Cerebellar nuclear complex (tissue), 1 donor: ENCODE measurements at places on chromosomes 2 and 18.

DNA sequence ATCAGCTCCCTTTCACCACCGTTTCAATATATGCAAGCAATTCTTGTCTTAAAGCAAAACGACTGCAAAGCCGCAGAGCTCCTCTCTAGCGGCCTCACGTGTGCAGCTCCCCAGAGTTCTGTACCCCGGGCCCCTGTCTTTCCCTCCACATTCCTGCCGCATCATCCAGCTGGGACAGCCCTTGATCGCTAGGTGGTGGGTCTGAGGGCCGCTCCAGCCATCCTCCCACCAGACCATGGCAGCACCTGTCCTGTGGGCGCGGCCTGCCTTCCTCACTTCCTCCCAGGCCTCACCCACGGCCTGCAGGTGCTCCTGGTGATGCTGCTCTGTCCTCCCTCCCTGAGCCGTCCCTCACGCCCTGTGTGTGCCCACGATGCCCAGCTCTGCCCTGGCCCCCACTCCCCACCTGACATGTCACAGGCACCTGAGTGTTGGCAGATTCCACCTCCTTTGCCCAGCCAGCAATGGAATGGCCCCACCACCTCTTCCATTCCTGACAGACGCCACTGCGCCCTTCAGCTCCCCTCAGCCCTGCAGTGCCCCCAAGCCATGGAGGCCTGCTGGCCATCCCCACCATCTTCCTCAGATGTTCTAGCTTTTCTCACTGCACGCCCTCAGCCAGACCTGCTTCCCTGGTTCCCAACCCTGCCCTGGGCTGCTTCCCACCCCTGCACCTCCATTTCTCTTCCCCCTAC lies 15.3 kb upstream of the ALLC start:
- DNase-seq, result no peak

GRCh38 chr2:233118648-233119000 lies 58.5 kb downstream of the INPP5D start:
- DNase-seq, result no peak

DNA sequence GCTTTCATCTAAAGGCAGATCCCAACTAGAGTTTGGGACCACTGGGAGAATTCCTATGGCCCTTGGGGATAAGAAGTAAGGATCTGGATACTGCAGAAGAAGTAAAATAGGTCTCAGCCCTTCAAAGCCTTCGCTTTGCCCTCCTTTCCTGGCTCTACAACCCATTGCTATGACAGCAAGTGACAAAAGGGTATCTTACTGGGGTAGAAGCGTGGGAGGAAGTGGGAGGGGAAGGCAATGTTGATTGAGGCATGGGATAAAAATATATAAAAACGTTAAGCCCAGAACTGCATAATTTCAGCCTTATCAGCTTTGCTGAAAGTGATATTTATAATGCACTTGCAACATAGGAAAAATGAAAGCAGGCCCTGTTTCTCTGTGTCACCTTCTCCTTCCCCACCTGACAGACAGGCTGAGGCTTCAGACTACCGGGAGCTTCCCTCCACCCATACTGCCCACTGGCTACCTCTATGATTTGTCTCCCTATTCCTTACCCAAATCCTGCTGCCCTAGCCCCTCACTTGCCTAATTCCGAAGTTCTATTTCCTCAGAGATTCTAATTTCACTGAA lies 14.9 kb upstream of the SOS1 start:
- DNase-seq, result no peak

DNA sequence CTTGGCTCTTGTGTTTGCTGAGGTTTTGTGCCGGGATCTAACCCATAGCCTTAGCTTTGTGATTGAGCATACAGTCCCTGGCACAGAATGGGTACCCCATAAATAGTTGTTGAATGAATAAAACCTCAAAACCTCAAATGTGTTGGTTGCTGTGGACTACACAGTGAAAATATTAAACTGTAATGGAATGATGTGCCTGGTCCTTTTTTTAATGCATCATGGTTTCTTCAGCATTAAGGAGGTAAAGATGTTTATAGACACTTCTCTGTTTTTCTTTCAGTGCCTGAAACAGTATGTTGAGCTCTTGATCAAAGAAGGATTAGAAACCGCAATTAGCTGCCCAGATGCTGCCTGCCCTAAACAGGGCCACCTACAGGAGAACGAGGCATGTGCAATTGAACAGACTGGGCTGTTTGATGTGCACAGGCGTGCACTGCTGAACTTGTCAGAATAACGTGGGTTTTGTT lies 97.0 kb downstream of the RNF144A start:
- no peak for DNase-seq

DNA sequence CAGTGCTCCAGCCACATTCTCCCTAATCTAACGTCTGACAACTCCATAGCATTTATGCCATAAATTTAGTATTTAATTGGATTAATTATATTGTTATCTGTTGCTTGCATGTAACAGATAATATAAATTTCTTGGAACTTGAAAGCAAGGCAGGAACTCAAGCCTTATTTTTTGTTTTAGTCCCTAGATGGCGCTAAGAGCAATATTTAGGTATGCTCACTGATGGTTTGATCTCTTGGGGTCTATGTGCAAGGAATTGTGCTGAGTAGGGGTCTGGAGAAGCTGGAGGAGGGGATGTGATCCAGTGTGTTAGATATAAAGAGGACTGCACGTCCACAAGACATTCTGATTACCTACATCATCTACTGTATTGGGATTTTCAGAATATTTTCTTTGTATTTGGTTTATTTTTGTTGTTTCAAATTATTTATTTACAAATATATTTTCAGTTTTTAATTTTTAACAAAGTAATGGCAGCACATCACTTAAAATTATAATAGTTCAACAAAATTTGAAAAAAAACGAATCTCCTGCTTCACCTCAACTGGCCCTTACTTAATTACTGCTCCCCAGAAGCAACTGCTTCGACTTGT lies 32.8 kb downstream of the KATNAL2 start:
- no peak for DNase-seq

- no peak for DNase-seq
Observed at GRCh38 chr2:119575439-119575838, 31.2 kb downstream of the CFAP221 start.

DNA sequence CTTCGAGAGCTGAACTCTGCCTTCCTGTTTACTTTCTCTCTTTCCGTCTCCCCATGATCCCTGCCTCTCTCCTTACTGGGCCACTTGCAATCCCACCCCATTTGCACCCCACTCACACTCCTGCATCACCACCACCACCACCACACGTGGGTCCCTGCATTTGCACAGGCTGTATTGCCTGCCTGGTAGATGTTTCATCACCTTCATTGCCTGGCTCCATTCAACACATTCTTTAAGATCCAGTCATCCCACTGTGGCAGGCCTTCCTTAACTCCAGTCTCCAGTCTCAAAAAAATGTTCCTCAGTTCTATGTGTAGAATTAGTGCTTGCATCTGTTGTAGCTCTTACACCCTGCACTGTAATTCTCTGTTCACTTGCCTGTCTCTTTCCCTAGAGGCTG lies 13.9 kb downstream of the NOSTRIN start:
- DNase-seq, result no peak

DNA sequence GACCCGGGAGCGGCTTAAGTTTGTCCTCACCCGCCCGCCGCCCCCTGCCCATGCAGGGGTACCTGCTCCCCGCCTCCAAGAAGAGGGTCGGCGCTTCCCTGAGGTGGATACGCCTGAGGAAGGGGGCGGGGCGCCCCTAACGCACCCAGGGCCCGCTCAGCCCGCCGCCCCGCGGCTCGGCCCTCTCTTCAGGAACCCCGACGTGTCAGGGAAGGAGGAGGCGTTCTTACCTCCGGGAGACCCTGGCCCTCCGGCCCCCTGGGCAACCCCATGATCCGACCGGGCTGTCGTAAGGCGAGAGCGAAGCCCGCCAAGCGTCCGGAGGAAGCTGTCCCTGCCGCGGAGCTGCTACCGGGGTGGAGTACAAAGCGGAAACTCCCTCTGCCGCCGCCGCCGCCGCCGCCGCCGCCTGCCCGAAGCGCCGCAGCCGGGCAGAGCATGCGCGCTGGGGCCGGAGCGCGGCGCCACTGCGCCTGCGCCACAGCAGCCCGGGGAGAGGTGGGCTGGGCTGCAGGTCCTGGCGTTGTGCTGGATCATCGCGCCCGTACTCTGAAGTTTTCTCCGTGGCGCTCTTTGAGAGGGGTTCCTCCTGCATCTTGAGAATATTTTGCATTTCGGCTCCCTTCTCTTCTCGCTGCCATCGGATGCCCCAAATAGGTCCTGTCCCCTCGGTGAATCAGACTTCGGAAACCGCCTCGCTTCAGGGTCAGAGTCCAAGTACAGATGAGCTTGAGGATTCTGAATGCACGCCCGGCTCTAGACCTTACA lies at the start of gene CCDC93:
Gene CCDC93 (minus strand): TSS at position 347 of the 768 bp plus-strand sequence. CDS start 75 bp downstream, at position 272.
- DNase-seq, result peak; percentile 17

GRCh38 chr2:177324797-177325196 lies 60.3 kb upstream of the NFE2L2 start:
- no peak for DNase-seq

GRCh38 chr18:27595113-27595838 lies 410.2 kb upstream of the CHST9 start:
- no peak for DNase-seq

- DNase-seq, result no peak
Observed at GRCh38 chr2:241547781-241548450, 10.6 kb upstream of the BOK start.

- no peak for DNase-seq
Observed at GRCh38 chr18:31931163-31931885, 11.6 kb downstream of the TRAPPC8 start.

DNA sequence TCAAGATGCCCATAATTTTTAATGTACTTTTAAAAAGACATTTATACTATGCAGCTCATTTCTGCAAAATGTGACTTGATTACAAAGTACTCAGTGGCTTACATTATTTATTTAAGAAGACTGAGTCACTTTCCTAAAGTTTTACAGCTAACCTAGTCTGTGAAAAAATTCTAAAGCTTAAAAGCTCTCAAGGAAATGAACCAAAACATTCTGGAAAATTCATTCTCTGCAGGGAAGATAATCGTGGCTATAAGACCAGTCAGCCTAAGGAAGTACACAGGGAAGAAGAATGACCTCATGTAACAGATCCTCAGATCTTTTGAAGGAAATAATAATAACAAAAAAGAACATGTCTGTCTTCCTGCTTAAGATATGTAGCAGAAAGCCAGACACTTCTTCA lies 232.1 kb upstream of the STK17B start:
- no peak for DNase-seq

GRCh38 chr2:172643142-172643541 lies 87.3 kb downstream of the PDK1 start:
- no peak for DNase-seq

DNA sequence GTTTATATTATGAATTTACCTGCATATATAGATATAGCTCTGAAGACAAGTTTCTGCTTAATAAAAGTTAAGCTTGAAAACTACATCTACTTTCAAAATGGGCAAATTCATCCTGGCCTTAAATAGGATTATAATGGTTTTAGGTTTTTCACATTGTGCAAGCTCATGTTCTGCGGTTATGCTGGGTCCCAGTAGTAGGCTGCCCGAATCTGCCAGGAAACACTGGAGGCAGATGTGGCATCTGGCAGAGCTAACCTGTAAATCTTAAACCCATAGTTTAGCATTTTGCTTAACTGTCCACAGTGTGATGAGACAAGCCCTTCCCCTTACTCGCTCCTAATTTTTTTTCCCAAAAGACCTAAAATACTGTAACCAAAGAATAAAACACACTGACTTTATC lies 234.2 kb downstream of the TCF4 start:
- no peak for DNase-seq

GRCh38 chr2:45533771-45534170 lies 77.3 kb downstream of the SRBD1 start:
- DNase-seq, result no peak

DNA sequence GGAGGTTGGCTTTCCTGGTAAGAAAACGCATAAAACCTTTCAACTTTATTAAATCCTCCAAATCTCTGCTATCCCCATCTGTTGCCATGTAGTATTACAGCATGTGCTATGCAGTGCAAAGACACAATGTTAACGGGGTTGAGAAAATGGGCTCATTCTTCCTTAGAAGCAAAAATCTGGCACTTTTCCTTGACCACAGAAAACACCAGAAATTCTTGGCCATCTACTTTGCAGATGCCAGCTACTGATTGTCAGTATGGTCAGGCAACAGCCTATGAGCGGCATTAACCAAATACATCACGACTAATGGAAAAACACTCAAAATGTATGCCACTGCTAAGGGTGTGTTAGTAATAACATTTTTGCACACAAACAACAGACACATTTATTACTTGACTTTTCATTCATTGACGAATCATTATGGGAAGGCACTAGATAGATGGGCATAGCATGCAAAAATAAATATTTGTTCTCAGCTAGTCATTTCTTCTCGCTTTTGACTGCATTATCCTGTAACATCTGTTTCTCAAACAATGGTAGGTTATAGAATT lies 65.2 kb upstream of the CRIM1 start:
- no peak for DNase-seq

DNA sequence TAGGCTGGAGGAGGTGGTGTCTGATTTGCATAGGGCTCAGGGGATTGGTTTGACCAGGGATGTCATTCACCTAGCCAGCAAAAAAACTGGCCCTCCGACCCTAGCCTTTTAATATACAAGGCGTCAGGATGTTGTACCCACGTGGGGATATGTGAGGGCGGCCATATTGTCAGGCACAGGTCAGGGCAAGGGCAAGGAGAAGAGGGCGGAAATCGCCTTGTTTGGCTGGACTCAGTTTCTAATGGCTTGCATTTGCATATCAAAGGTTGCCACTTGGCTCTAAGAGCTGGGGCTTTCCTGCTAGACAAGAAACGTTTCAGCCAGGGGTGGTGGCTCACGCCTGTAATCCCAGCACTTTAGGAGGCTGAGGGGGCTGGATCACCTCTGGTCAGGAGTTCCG lies 24.9 kb upstream of the PDCL3 start:
- no peak for DNase-seq

DNA sequence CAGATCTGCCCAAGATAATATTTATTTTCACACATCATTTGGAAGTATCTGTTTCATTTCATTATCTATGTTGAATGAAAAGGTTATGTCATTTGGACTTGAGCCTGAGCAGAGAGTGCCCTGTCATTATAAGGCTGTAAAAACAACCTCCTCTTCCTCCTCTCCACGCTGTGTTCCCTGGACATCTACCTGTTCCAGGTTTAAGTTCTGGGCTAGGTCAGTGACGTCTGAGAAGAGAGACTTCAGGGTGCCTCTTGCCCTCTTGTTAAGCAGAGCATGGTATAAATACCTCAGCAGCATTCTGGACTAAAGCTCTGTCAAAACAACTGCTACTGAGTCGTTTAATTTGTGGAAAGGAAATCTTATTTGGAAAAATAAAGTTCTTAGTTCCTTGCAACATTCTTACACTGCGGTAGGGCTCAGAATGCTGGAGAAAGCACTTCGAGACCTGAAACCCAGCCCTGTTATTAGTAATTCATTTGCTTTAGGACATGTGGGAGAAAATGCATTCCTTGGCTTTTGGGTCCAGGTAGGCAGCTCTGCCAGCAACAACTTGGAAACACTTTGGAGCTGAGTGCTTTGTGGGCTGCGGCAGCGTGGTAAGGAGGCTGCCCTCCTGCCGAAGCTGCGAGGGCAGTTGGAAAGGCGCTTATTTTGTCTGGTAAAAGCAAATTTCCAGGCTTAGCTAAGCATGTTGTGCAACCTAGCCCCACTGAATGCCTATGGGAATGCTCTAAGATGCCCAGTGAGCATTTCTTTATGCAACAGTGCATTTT lies 91.8 kb upstream of the NEDD4L start:
- DNase-seq, result no peak

GRCh38 chr2:146748046-146748445 lies 1096.8 kb upstream of the ACVR2A start:
- no peak for DNase-seq

- no peak for DNase-seq
Observed at GRCh38 chr2:152492911-152493310, 157.9 kb downstream of the FMNL2 start.
